ENCODE measurements at places on chromosomes 11 and 22.

GRCh38 chr11:111176603-111177002, 68.9 kb upstream of the POU2AF2 start:
- no peak for DNase-seq

GRCh38 chr11:82714346-82715174, 19.1 kb downstream of the FAM181B start:
- no peak for DNase-seq

- peak; percentile 42 for DNase-seq
Observed at GRCh38 chr11:122696662-122697061, 41.1 kb downstream of the UBASH3B start.

- no peak for DNase-seq
Observed at GRCh38 chr22:26828311-26828710, 170.9 kb downstream of the MIAT start.

DNA sequence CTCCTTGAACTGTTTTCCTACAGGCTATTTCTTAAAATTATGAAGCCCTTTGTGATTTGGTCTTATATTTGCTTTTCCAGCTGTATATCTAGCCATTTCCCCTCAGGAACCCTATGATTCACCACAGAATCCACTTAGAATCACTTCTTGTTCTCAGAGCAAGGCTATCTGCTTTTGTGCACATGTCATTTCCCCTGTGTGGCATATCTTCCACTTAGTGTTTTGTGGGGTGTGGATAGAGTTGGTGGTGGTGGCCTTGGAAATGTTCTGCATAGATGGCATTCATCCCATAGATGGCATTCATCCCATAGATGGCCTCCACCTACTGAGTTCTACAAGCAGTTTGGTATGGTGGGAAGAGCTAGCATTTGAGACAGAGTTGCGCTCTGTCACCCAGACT, 44.7 kb downstream of the SWAP70 start:
- DNase-seq, result no peak

DNA sequence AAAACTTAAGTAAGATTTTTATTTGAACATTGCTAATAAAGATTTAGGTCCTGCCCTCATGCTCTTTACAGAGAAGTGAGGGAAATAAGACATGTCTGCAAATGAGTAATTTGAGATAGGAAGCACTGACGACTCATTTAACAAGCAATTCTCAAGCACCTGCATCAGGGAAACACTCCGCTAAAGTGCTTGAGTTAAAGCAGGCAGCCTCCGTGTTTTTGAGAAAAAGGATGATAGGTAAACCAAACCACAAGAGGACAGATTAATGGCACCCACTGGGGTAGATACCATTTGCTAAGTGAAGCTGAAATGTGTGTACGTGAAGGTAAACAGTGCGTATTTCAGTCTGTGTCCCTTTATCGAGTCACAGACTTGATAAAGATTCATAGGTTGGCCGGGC, 184.6 kb upstream of the CARD18 start:
- DNase-seq, result no peak

DNA sequence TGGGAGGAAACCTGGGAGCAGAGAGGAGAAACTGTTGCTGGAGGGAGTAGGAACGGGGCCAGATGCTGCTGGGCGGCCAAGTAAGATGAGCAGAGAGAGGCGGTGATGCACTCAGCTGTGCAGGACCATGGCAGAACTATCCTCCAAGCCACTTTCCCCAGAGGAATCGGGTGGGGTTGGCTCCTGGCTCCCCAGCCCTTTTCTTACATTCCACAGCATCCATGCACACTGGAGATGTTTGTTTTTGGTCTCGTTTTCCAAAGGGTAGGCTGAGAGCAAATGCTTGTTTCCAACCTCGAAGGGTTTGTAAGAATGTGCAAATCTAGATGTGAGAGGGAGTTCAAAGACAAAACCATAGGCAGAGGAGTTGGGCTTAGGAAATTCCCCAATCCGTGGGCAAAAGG, 73.2 kb downstream of the DBX1 start:
- no peak for DNase-seq

GRCh38 chr11:43998308-43998707, 49.5 kb upstream of the ACCSL start:
- DNase-seq, result no peak

DNA sequence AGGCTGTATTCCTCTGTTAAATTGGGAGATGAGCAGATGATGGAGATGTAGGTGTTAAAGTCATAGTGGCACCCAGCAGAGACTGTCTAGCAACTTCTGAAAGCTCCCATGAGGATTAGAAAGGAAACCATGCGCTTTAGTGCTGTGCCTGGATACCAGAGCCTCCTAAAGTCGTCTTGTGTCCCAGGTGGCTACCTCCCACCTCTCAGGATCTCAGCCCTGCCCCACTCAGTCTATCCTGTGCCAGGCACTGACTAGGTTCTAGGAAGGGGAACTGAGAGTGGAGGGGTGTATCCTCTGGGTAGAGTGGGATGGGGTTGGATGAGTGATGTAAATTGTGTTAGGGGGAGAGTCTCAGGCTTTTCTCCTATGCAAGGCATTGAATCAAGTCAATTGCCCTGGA, 60.2 kb downstream of the KIAA1671 start:
- DNase-seq, result no peak

GRCh38 chr11:116563028-116563711, 209.6 kb downstream of the BUD13 start:
- no peak for DNase-seq

GRCh38 chr11:83068568-83068967, 3.1 kb downstream of the RAB30 start:
- no peak for DNase-seq

GRCh38 chr11:89490981-89491690, at the start of gene NOX4:
Gene NOX4 (minus strand): TSS chr11:89491375. CDS start chr11:89491246, 129 bp downstream.
- DNase-seq, result no peak

DNA sequence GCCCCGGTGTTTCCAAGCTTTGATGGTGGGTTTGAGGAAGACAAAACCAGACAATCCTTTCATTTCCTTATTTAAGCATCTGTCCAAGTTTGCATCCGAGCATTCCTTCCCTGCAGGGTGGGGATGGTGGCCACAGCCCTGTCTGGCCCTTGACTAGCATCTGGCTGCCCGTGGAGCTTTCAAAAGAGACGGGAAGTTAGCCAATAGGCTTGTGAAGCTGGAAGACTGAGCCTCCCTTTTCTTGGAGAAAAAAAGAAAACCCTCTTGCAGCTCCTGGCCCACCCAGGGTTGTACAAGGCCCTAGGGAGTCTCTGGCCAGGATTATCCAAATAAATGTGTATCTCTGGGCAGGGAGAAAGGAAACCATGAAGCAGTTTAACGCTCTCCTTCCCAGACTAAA, 60.6 kb downstream of the MICAL2 start:
- DNase-seq, result no peak

- DNase-seq, result no peak
Observed at GRCh38 chr11:100575860-100576717, 111.0 kb upstream of the ARHGAP42 start.

- no peak for DNase-seq
Observed at GRCh38 chr11:64102005-64102738, 63.7 kb downstream of the MACROD1 start.

DNA sequence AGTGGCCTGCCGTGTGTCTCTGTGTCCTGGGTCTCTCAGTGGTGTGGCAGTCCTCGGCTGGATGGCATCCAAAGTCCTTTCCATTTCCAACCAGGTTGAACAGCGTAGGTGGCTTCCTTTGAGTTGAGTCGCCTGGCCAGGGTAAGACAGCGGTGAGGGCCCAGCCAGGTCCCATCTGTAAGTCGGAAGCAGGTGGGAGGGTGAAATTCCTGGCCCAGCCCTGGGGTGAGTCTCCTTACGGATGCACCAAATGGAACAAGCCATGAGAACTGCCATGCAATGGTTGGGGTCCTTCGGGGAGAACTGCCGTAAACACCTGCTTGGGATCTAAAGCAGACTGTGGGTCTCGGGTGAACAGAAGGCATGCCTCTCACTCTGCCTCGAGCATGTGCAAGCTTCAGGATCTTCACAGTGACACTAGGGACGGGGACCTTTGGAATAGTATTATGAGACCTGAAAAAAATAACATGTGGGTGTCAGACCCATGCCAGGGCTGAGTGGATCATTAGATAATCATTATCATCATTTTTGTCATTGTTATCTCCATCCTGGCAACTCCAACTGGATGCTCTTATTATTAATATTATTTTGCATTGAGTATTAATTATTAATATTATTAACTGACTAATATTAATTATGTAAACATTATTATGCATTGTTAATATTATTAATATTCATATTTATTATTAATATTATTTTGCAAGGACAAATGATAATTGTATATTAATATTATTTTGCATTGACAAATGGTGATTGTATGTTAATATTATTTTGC, 57.7 kb upstream of the LINC01488 start:
- no peak for DNase-seq

DNA sequence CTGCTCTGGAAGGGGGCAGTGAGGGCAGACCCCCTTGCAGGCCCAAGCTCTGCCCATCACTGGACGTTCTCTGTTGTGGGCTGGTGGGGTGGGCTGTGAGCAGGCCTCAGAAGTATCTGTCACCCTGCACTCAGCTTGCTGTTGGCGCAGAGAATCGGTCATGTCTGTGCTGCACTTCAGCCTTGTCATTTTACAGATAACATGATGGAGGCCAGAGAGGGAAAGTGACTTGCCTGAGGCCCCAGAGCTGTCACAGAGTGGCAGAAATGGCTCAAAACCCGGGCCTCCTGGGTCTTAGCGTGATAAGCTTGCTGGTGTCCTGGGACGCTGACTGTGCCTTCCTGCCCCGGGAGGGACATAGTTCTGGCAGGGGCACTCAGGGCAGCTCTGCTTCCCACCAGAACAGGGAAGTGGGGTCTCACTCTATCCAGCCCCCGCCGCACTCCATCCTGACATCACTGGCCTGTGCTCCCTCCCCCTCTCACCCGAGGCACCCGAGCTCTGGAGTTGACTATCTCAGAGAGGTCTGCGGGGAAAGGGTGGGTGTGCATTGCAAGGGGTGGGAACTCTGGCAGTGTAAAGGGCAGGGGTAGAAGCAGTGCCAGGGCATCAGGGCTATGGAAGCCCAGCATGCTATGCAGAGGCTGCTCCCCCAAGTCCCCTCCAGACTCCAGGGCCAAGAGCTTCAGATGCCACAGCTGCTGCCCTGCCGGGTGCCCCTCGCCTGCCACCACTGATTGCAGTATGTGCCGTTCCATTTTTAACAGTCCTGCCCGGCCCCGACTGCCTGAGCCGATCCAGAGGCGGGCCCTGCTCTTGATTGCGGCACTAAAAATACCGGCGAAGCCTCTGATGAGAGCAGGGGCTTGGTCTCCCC, 50.4 kb upstream of the NECTIN1 start:
- DNase-seq, result no peak

- DNase-seq, result peak; percentile 26
Observed at GRCh38 chr22:25110846-25111578, 88.6 kb upstream of the CRYBB3 start.

- no peak for DNase-seq
Observed at GRCh38 chr11:72081821-72082453, 1.3 kb downstream of the LRRC51 start.

DNA sequence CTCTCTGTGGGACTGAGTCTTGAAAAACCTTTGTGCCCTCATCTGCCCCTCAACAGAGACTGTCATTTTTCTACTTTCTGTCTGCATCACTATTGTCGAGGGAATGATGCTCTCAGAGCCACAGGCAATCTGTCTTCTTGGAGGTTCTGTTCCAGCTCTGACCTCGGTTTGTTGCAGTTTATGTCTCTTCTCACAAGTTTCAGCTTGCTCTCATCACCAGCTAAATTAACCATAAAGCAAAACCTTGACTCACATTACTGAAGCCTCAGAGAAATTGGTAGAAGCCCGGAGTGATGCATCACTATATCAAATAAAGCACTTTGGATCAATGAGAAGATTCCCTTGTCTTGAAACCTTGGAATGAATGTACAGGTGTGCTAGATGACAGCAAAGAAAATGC, 60.6 kb upstream of the BLID start:
- DNase-seq, result no peak

DNA sequence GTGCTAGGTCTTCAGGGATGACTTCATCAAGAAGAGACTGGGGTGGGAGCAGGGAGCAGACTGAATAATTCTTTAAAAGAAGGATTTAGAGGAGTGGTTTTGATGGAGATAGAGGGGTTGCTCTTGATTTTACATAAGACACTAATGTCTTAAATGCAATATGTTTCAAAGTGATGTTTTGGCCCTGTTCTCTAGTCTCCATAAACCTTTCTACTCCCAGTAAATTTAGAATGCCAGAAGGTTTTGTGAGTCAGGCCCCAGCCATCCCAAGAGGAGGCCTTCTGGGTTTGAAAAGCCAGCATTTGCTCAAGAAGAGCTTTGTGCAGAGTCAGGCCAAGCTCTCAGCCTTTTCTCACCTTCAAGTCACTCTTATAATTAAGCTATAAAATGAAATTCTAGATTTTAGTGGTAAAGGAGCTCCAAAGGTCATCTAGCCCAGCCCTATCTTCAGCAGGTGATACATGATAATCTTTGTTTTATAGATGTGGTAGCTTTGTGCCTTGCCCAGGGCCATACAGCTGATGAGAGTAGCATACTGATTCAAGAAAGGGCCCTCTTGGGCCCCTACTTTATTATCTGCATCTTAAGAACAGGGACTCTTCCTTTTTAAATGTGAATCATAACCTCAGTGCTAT, 122.8 kb upstream of the MTNR1B start:
- no peak for DNase-seq

GRCh38 chr11:96863520-96863919, 473.7 kb downstream of the JRKL start:
- no peak for DNase-seq
